ENCODE measurements at places on chromosomes 12 and 14. TPM values are rescaled to one million over a fixed set of nuclear protein-coding genes. Genes with fewer than 3 reads are reported as not detected.

ANKRD9 gene
- 36.8 TPM for total RNA-seq

C12orf50 gene
- total RNA-seq: not detected

MYF6 gene
- total RNA-seq: not detected

RAD51AP1 gene
- total RNA-seq: 5.2 TPM

KLHL33 gene
- 0.03 TPM for total RNA-seq

UNC79 gene
- total RNA-seq: 0.33 TPM

KIF26A gene
- total RNA-seq: under 0.01 TPM

TPCN1 gene
- 87.9 TPM for total RNA-seq

PAX9 gene
- 0.52 TPM for total RNA-seq

RAD9B gene
- total RNA-seq: 0.46 TPM

POTEM gene
- not detected for total RNA-seq

KRT74 gene
- total RNA-seq: not detected

PAPLN gene
- total RNA-seq: 3.2 TPM

ADAMTS20 gene
- not detected for total RNA-seq

C12orf42 gene
- not detected for total RNA-seq

C1QL4 gene
- total RNA-seq: 0.07 TPM

MYF5 gene
- not detected for total RNA-seq

BTBD6 gene
- total RNA-seq: 73.1 TPM

AICDA gene
- not detected for total RNA-seq

CCDC177 gene
- not detected for total RNA-seq

ASB2 gene
- 0.52 TPM for total RNA-seq
